ENCODE measurements at places on chromosomes 4 and X.

GRCh38 chrX:134741746-134742145 lies 83.5 kb upstream of the PLAC1 start:
- DNase-seq, result no peak

DNA sequence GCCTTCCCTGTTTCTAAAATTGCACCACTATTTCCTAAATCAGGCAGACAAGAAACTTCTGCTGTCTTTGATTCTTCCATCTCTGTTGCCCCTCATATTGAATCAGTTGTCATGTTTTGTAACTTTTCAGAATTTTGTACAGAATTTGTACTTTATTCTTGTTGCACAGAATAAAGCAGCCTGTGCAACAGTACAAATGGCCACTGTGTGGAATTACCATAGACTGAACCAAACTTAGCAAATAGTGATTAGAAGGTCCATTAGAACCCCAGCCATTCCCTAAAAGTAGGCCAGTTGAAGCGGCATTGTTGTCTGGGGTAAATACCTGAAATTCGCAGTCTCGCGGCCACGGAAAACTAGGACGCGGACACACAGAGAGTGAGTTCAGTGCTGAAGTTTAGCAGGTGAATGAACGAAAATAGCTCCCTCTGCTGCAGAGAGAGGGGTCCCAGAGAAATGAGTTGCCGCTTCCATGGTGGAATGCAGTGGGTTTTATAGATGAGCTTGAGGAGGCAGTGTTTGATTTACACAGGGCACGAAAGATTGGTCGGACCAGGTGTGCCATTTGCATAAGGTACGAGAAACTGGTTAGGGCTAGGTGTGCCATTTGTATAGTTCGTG lies 71.8 kb downstream of the C4orf33 start:
- DNase-seq, result no peak

- DNase-seq, result no peak
These were observed 17.8 kb downstream of the TRIM2 start for GRCh38 chr4:153221783-153222706.

DNA sequence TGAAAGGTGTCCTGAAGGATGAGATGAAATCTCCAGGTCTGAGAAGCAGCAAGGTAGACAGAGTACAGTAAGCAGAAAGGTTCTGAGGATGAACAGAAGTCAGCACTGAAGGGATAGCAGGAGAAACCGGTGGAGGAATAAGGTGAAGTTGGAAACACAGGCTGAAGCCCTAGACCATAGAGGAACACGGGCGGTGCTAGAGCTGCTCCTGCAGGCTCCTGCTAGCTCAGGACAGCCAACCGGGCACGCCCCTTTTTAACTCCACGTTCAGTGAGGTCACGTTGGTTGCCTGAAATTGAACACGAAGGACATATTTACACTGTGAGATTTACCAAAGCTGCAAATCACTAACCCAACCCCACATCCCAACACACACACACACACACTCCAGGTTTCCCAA lies 1886.4 kb upstream of the AGA start:
- no peak for DNase-seq

DNA sequence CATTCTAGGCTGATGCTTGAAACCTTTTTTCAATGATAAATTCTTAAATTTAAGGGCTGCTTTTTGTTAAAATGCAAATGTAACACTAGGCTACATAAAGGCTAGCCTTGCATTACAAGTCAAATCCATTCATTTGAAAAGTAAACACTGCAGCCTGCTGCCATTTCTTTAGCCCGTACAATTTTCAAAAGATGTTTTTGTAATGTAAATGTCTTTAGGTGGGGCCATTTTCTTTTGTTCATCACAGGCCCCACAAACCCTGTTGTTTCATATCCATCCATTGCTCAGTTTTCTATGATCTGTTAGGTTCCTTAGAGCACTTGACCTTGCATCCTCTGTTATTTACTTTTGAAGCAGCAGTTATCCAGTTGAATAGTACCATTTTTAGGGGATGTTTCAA lies 296.2 kb upstream of the AMOT start:
- DNase-seq, result no peak

- DNase-seq, result no peak
These were observed 40.3 kb upstream of the NKRF start for GRCh38 chrX:119646515-119646914.

DNA sequence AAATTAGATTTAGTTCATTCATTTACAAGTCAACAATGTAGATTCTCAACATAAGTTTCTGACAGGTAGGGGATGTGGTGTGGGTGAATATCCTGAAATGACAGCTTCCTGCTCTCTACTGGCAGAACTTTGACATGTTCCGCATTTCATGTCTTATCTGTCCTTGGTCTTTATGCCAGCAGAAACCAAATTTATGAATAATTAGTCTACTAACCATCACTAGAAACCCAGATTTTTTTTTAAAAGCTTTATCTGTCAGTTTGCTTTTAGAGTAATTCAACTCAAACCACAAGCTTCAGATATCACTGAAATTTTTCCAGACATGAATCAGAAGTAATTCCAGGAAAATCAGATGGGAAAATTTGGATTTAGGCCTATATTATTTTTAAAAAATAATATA lies 17.9 kb downstream of the COQ2 start:
- no peak for DNase-seq

- DNase-seq, result no peak
These were observed 8.5 kb downstream of the LRPAP1 start for GRCh38 chr4:3523628-3524221.

DNA sequence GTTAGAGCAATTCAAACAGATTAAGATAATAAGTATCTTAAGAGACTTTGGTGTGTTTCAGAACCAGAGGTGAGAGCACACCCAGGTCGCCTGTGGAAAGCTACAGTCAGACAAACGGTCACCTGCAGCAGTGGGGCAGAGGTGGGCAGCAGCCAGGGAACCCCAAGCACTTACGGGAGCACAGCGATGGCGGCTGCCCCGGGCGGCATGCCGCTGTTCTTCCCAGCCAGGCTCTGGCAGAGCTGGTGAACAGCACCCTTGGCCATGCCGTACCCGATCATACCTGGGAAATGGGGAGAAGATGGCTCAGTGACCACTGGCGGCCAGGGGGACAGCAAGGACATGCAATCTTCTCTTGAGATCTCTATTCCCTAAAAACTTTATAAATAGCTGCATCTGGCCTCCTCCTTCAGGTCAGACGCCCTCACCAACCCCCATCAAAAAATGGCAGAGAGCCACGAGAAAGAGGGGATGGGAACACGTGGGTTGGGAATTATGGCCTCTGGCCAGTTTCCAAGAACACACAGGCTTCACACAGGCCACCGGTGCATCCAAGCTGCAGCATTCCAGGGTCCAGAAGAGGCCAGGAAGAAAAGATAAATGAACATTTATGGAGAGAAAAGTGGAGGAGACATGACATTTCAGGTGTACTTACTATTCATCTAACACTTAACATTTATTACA lies 19.7 kb downstream of the QDPR start:
- no peak for DNase-seq

DNA sequence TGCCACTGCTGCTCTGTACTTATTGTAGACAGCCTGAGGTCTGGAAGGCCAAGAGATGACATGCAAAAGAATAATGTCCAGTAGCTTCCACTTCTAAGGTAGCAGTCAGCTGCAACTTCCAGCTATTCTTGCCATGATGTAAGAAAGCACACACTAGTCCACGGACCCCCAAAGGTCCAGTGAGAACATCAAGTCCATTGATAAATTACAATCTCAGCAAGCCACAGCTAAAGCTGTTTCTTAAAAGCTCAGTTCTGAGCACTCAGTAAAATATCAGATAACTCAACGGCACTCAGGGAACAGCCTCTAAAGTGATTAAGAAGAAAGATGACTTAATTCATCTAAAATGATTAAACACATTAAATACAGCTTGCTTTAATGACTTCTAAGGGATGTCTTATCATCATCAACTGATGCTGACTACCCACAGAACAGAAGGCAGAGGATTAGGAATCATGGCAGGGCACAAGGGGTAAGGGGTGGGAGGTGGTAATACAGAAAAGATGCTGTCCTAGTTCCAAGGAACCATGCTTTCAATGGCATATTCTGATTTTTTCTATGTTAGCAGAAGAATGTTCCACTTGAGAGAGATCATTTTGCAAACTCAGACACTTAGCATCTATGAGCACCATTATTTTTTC lies 99.1 kb upstream of the CBR4 start:
- no peak for DNase-seq

- DNase-seq, result no peak
These were observed 95.7 kb downstream of the SH2D1A start for GRCh38 chrX:124441971-124442590.

GRCh38 chr4:169115897-169116254 lies 105.8 kb upstream of the CBR4 start:
- no peak for DNase-seq

DNA sequence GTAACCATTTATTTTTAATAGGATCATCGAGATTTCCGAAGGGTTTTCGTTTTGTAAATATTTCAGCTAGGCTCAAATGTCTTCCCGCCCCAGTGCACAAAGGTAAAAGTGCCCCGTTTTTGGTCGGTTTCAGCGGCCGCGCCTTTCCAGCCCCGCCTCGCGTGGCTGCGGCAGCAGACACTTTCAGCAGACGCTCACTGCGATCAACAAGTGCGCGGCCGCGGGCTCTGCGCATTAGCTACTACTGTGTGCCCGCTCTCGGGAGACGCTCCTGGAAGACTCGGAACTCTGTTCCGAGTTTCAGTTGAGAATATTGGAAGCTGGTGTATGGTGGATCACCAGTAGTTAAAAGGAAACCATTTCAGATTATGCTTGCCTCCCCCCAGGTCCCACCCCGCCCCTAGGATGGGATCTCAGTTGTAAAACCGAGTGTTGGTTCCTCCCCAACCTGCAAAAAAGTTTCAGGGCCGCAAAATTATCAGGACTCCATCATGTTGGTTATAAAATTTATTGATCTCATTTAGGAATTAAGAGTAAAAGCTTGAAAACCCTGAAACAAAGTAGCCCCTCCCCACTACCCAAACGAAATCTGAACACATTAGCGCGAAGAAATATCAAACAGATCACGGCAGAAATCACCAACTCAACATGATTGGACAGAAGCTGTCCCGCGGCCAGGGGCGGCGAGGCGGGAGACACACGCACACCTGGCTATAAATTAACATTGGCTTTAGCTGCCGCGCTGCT lies 2.2 kb downstream of the SOX3 start:
- no peak for DNase-seq

GRCh38 chrX:39613482-39613995 lies 484.2 kb downstream of the BCOR start:
- DNase-seq, result no peak

- DNase-seq, result no peak
These were observed 632 bp upstream of the PCDH7 start for GRCh38 chr4:30719454-30720020.

GRCh38 chrX:77635373-77635772 lies 150.6 kb downstream of the ATRX start:
- no peak for DNase-seq

DNA sequence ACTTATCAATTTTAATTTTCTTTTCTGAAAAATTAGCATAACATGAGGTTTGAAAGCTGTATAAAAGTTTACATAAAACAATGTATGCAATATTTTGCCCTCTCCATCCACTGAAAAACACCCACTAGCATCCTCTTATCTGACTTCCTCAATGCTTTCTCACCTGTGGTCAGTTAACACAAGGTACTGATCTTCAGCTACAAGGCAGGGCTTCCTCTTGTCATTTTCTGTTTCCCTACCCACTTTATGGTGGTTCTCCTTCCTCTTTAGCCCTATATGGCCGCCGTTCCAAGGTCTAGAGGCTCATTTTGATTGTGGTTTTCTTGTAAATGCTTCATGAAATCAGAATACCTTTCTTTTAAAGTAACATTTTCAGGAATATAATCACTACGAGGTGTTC lies 618.6 kb upstream of the CPEB2 start:
- no peak for DNase-seq

- no peak for DNase-seq
These were observed 65.1 kb downstream of the ENPEP start for GRCh38 chr4:110540982-110541451.

DNA sequence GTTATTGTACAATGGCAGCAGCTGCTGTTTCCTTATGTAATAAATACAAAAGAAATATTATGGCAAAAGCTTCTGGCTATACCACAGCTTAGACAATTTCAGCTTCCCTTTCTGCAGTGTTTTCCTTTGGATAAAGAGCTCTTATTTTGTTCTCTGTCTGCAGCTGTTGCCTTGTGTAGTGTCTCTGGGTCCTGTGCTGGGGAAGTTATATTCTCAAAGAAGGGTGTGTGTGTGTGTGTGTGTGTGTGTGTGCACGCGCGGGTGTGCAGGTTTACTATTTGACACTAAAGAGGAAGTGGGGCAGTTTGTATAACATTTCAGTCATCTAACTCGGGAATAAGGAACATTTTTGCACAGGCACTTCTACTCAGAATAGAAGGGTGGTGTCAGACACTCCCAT lies 83.6 kb downstream of the REPS2 start:
- DNase-seq, result no peak

- peak; percentile 69 for DNase-seq
These were observed 531 bp downstream of the DGKQ start for GRCh38 chr4:972651-973424.

DNA sequence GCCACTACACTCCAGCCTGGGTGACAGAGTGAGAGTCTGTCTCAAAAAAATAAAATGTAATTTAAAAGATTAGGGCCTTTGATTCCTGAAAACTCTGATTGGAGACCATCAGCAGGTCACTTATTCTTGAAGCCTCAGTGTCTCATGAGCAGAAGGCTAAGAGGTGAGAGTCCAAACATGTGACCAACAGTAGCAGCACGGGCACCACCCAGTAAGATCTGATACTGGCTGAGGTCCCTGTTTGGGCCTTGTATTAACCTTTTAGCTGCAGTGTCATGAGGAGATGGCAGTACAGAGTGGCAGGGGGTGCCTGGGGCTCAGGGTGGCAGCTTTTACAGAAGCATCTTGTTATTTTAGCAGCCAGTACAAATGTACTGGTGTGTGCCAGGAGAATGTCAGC lies 89.3 kb downstream of the FHDC1 start:
- DNase-seq, result no peak

GRCh38 chr4:165077034-165077578 lies 23.4 kb downstream of the TRIM75 start:
- DNase-seq, result no peak

- DNase-seq, result no peak
These were observed 188.4 kb upstream of the ANK2 start for GRCh38 chr4:112860830-112861690.

DNA sequence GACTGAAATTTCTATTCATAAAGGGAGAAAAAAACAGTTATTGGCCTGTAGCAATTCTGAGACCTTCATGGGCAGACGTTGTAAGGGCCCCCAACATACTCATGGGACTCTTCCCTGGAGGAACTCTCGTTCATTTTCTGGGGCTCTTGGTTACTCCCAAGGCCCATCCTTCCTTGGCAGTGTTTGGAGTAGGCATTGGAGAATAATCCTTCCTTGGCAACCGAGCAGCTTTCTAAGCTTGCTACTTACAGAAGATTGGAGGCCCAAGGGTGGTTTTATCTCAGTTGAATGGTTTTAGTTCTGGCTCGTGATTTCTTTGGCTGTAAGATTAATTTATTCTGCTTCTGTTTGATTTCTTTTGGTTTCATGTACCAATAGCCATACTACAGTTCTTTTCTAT lies 50.4 kb downstream of the ALG13 start:
- no peak for DNase-seq
